Stimulated activated CD8-positive, alpha-beta memory T cell treated with anti-CD3 and anti-CD28 coated beads, Interleukin-7, amount 100 ng/mL, for 1 hour (primary cell): ENCODE measurements at places on chromosomes 3 and 15.

- DNase-seq = no peak
These were observed 159.7 kb downstream of the POLR2M start for GRCh38 chr15:57866149-57866736.

DNA sequence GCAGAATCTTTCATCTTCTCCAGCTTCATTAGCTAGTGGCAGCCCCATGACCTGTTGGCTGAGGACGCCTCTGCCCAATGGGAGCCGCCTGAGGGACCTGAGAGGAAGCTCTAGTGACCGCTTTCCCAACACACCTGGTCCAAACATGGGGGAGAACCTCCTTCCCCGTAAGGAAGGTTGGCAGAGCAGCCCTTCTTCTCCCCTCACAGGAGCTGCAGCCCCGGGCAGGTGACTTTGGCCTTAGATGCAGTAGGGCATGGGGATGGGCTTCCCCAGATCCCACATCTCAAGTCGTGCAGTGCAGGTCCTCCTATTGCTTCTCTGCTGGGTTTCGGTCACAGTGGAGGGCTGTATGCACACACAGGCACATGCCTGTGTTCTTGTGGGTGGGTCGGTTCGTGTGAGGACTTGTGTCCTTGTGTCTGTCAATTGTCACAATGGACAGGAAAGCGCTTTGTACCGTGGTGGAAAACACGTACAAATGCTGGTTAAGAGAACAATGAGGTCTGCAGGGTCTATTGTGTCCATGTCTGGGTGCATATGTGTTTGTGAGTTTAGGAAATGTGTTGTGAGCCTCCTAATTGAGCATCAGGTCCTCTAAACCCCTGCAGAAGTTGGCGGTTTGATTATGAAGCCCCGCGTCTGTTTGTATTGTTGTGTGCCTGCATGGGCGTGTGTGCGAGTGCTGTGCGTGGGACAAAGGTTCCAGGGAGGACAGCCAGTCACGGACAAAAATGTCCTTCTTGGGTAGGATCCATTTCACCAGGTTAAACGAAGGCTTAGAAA lies 1.4 kb downstream of the ISLR2 start:
- DNase-seq = no peak

DNA sequence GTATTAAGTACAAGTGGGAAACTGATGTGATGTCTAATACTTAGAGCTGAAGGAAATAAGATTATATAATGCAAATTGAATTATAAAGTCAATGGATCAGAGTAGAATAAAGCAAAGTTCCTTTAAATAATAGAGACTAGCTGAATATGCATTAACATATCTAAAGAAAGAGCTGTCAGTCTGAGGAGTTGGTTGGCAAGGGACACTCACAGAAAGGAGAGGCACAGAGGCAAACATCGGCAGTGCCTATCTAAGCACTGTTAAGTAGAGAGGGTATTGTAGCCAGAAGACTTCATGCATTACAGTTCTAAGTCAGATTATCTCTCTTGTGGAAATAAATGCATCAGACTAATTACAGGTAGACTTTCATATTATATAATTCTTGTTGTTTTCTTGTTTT lies 16.6 kb downstream of the NRG4 start:
- no peak for DNase-seq

DNA sequence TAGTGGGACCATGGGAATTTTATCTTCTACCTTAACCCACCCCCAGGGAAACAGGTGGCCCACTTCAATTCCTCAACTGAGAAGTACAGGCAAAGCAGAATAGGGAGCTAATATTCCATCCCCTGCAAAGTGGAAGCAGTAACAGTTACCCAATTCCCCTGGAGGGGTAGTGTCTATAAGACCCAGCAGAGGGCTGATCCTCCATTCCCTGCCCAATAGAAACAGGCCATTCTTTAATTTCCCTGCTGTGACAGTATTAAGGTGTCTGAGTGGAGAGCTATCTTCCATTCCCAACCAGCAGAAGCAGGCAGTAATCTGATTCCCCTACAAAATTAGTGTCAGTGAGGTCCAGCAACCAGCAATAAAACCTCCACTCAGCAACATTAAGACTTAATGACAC lies 219.8 kb downstream of the ULK4 start:
- no peak for DNase-seq

GRCh38 chr3:142958707-142959106 lies 4.8 kb downstream of the PAQR9 start:
- no peak for DNase-seq

DNA sequence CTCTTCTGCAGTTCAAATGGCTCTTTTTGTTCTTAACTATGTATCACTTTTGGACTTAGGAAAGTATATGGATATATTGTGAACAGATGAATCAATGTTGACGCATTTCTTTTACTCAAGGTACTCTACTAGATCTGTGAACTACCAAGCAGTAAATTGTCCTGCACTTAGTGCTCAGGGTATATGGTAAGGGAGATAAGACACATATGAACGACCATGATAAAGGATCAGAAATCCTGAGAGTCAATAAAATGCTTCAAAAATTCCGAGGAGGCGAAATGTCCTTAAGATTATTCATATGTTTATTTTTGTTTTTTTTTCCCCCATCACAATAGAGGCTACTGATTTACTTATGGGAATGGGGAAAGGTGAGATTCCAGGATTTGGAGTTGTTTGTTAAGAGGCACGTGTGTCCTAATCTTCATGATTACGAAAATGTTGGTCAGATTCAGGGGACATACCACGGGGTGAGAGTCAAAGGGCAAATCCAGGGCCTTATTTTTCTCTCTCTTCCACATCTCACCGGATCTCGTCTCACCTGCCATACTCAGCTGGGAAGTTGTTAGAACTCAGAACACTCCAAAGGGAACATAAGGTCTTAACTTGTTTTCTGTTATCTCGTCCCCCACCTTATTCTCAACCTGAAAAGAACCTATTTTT lies 475.1 kb upstream of the TBL1XR1 start:
- no peak for DNase-seq

GRCh38 chr3:102069211-102069662 lies 219.9 kb downstream of the NFKBIZ start:
- no peak for DNase-seq

GRCh38 chr3:133440652-133441051 lies 40.8 kb downstream of the BFSP2 start:
- DNase-seq = no peak

DNA sequence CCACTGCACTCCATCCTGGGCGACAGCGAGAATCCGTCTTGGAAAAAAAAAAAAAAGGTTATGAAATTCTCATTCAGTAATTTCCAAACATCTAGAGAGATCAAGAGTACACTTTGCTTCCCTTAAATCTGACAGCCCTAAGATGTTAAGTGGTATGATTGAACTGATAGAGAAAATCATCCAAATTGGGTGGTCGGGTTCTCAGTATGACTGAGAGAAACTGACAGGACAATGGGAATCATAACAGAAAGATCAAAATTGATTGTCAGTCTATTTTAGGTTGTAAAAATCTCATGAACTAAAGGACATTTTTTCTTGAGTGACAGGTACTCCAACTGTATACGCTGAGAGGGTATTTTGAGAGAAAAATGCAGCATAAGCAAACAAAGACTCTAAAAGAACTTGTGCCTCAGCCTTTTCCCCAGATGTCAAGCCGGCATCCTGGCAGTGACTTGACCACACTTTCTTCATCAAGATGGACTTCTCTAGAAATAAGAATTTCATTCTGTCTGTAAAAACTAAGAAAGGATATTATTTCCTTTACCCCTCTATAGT lies 65.8 kb downstream of the MYO5A start:
- no peak for DNase-seq

GRCh38 chr3:130557336-130558035 lies 40.5 kb downstream of the COL6A6 start:
- no peak for DNase-seq

DNA sequence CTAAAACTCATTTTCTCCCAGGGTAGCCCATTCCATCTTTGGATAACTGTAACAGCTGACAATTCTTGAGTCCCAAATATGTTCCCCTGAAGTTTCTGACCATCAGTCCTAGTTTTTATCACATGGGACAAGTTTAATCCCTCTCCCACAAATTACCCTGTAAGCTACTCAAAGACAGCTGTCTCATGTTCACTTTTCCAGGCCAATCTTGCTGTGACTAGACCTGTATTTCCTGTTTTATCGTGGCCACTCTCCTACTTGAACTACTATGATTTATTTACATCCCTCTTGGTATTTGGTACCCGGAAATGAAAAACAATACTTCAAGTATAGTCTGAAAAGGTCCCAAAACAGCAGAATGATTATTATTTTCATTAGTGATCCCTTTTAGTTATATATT lies 95.1 kb upstream of the MEX3B start:
- no peak for DNase-seq

DNA sequence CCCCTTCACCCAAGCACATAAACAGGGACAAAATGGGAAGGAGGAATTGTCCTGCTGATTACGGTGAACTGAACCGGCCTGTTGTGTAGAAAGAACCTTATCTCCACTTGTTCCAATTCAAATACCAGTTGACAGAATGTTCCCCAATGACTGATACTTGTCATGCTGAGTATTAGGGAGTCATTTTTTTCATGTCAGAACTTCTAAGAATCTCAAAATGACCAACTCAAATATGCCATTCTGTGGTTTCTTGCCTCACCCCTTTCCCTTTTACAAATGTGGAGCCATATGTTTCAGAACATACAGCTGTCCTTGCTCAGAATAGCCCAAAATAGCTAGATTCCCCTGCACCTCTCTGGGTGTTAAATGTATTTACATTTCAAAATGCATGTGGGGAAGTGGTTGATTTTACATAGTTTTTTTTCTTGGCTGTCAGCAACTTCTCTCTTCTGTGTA lies 405.9 kb upstream of the TBL1XR1 start:
- DNase-seq = no peak

GRCh38 chr3:153666991-153667740 lies 454.0 kb upstream of the ARHGEF26 start:
- no peak for DNase-seq

DNA sequence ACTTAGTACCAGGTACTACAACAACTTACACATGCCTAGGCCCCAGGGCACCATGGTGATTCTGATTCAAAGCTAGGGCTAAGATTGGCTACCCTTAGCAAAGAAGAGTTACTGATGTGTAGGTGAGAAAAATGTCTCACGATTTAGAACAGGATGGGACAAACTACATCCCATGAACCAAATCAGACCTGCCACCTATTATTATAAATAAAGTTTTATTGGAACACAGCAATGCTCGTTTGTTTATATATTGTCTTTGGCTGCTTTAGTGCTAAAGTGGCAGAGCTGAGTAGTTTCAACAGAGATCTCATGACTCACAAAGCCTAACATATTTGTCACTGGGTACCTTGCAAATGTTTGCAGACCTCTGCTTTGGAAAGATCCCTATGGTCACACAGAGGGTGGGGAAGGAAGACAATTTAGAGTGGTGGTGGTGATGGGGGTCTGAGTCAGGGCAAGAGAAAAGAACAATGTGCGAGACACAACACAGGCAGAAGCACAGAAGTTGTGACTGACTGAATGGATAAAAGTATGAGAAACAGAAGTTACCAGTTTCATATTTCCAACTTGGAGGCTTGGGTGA lies 770.6 kb upstream of the CFAP20DC start:
- DNase-seq = no peak

GRCh38 chr3:127747751-127748521 lies 74.4 kb downstream of the MGLL start:
- no peak for DNase-seq
